Right lung (tissue), 10 donors: ENCODE measurements at places on chromosomes 2 and 18. TPM values are rescaled to one million over a fixed set of nuclear protein-coding genes. Genes with fewer than 3 reads are reported as not detected.
A peak's percentile ranks its signal among the peaks of the same experiment; 100 is the strongest.

GRCh38 chr2:163734401-163734800 lies 1.4 kb downstream of the FIGN start:
- DNase-seq: no peak

DNA sequence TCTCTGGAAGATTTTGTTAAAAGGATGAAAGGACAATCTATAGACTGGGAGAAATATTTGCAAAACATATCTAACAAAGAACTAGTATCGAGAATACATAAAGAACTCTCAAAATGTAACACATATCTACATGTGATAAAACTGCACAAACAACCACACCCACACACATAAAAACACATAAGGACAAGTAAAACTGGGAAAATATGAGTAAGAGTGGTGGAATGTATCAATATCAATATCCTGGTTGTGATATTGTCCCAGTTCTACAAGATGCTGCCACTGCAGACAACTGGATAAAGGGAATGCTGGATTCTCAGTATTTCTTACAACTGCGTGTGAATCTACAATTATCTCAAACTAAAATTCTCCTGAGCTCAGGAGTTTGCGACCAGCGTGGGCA lies 9.3 kb downstream of the VPS4B start:
- no peak for DNase-seq

DNA sequence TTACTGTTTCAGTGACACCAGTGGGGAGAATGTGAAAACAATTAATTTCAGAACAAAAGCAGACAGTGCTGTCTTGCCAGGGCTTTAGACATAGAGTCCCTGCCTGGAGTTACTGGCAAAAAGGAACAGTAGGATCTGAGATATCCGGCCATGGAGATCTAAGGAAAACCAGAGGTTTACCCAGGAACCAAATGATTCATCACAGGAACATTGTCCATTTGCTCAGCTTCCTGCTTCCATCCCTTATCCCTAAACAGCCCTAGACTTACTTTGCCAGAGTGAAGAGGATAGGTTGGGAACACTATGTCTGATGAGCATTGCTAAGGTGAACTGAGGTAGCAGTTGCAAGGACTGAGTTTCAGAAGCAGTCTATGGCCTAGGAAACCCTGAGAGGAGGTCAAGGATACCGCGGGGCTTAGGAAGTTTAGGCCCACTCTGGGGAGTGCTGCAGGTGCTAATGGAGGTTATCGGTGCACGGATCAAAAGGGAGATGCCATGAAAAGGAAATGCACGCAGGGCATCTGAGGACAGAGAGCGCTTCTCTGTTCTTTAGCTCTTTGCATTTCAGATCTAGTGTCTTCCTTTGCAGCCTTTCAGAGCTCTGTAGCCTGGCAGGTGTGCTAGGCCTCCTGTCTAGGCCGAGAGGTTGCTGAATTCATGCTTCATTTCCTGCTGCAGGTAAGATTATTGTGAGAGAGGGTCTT lies 223.9 kb downstream of the CDCA7 start:
- no peak for DNase-seq

DNA sequence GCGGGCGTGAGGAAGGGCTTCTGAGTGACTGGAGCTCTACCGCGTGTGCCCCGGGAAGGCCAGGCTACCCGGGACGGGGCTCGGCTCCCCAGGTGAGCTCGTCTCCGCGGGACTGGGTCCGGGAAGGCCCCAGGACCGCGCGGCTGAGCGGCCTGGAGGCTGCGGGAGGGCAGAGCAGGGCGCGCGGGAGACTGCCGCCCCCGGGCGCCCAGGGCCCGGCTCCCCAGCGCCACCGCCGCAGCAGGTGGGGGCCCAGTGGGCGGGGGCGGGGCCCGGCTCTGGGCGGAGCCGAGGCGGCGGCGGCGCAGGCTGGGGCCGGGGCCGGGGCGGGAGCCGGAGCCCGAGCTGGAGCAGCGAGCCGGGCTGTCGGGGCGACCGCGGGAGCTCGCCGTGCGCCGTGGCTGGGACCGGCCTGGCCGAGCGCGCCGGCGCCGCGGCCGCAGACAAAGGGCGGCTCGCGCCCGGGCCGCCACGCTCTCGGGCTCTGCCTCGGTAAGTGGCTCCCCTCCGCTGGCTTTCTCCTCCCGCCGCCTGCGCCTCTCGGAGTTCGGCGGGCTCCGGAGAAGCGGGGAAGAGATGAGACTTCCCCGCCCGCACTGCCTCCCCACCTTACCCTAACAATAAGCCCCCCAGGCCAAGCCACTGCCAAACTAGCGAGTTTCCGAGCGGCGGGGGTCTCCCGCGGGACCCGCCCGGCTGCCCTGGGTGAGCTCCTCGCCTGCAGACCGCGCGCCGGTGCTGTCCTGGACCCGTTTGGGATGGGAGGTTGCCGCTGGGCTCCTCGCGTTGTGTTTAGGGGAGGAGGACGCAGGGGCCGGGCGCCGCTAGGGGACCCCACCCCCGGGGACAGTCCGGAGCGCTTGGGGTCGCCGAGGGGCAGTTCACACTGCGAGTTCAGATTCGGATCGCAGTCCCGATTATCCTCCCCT lies at the start of gene MAPK4:
TSS of gene MAPK4 (plus strand) at position 336 of the 929 bp plus-strand sequence. CDS start 103,872 bp downstream, outside the sequence.
- DNase-seq: peak; percentile 24

DNA sequence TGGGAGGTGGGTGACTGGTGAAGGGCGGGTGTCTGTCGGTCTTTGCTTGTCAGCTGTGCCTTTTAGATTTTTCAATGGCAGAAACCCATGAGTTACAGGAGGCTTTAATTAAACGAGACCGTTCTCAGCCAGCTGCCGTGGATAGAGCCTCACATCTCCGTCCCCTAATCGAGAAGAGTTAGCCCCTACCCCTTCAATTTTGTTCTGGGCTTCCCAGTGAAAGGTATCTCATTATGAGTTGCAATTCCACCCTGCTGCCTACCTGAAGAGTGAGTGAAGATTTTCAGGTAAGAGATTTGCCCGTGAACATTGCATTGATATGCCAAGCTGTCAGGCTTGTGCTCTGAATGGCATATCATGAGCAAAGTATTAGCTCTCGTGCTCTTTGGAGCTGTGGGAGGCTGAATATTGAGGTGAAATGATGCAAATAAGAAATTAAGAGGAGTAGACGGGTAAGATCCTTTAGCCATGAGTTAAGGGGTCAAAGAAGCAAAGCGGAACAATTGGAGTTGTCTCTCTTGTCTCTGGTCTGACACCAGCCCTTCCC lies 118.7 kb upstream of the MSTN start:
- DNase-seq: no peak

DNA sequence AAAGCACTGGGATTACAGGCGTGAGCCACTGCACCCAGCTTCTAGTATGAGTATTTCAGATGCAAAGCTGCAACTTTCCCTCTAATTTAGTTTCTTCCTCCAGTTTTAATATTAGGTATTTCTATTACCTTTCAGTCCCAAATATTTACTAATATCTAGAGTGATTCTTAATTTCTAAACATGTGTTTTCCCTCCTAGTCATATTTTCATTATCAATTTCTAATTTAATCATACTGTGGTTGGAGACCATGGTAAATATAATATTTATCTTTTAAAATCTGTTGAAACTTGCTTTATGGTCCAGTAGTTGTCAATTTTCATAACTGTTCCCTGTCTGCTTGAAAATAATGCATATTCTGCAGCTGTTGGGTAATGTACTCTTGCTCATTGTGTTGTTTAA lies 245.9 kb upstream of the REV1 start:
- DNase-seq: no peak

- DNase-seq: no peak
These were observed 219.3 kb upstream of the TNP1 start for GRCh38 chr2:217079165-217079564.

DNA sequence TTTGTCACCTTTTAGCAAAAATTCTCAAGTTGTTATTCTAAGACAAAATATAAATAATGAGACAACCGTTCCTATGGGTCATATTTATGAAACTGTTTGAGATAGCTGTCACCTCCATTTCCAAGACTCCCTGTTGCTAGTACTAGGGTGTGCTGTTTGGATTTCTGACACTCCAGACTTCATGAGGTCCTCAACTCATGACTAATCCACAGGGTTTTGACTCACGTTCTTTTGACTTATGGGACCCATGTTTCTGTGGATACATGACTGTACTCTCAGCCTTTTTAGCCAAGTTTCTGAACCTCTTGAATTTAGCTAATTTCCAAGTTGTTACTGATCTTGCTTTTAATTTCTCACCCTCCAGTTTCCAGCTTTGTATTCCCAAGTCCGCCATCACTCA lies 178.7 kb upstream of the FAM98A start:
- no peak for DNase-seq

DNA sequence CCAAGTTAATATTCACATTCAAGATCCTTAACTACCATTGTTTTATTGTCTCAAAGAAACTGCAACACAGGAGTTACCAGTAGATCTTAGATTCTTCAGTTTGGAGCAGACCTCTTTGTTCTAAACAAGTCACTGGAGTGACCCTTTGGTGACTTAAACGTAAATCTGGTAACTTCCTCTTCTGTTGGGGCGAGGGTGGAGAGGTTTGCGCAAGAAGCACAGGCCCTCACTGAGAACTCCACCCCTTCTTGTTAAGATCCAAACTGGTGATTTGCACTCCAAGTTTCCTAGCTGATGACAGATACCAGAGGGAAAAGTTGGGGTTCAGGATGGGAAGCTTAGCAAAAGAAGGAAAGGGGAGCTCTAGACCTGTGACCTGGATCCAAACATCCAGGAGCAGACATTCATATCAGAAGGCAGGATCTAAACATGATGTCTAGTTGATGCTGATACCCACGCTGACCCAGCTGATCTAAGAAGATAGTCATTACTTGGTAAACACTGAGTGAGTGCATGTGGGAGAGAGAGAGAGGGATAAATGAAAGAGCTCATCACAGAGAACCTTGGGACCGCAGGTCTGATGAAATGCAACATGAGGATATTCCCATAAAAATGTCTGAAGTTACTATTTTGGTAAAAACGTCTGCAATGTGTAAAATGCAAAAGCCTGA lies 256.0 kb downstream of the CDH20 start:
- DNase-seq: no peak

- DNase-seq: no peak
These were observed 265.2 kb upstream of the SPHKAP start for GRCh38 chr2:228446734-228447133.

DNA sequence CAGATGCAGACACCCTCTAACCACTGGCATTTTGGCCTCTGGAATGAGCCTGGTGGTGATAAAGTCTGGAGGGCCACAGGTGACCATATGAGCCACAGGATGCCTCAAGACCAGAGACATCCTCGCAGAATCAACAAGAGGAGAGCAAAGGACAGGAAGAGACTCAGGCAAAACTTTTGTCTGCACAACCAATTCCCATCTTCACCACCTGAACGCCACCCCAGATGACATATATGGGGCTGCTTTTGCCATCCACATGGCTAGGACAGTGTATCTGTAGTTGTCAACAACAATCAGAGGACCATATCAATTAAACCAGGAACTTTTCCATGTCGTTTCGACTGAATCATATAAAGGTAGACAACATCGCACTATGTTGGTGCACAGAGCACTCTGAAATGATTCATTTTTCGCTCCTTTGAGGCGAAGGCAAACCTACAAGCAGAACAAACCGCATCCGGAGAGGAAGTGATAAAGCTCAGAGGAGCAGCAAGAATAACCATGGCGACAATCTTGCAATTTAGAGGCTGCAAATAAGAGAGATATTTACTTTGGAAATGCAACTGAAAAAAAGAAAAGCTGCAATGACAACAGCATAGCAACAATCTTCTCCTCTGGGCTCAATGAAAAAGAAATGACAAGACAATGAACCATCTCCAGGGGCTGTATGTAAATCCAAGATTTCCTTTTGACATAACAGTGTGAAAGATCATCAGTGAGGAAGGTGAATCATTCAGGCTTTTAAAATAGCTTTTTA lies 204.5 kb downstream of the ARL4C start:
- no peak for DNase-seq

- DNase-seq: no peak
These were observed 408.4 kb downstream of the RIT2 start for GRCh38 chr18:42707080-42707479.

GRCh38 chr2:175004730-175004979 lies 526 bp downstream of the CHN1 start:
- no peak for DNase-seq

GRCh38 chr2:215917953-215918620 lies 95.3 kb downstream of the MREG start:
- DNase-seq: no peak

DNA sequence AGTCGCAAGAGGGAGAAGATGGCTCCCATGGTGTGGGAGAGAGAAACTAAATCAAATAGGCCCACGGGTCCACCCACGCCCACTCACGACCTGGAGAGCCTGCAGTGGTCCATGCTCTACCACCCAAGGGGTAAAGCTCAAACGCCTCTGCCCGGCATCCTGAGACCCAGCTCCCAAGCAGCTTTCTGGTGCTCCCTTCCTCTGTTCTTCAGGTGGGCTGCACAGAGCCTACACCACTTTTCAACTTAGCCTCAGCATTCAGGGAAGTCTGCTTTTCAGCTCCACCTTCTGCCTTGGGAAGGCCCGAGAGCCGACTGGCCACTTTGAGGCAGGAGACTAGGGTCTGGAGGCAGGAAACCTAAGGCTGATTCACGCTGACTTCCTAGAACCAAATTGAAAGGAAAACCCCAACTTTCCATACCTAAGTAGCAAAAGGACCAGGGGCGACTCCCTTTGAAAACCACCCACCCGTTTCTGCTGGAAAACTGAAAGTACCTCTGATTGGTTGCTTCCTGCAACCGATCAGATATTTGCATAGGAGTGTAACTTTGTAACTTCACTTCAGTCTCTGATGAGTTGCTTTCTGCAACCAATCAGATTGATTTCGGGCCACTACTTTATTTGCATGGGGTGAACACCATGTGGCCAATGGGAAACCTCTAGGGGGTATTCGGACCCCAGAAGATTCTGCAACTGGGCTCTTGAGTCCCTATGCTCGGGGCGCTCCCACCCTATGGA lies 26.8 kb upstream of the SPATA3 start:
- no peak for DNase-seq

- no peak for DNase-seq
These were observed 644.3 kb downstream of the CBLN2 start for GRCh38 chr18:71899707-71900472.

- DNase-seq: no peak
These were observed 123.9 kb downstream of the TMEM17 start for GRCh38 chr2:62382122-62382521.

DNA sequence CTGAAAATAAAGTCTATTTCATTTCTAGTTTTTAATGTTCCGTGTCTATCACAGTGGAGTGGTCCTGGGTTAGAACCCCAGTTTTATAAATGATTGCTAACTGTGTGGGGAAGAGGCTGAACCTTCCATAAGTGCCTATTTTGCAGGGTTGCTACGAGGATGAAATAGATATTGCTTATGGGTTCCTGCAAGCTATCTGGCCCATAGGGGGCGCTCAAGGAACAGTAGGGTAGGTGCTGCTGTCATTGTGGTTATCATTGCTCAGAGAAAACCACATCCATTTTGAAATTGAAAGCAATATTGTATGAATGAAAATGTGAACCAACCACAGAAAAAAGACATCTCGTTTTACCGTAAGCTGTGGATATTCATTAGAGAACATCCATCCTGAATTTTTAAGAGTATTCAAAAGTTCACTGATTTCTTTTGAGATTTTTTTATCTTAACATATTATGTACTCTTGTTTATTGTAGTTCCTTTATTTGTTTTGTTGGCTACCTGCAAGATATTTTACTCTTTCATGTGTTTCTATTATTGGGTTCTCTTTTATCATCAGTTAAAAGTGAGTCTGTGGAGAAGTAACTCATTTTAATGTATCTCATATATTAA lies 261.6 kb downstream of the NAPG start:
- DNase-seq: peak; percentile 45

STARD7 gene
- polyA plus RNA-seq: 106 TPM

CYP27A1 gene
- 22.7 TPM for polyA plus RNA-seq

GPR75 gene
- polyA plus RNA-seq: 2.8 TPM

TGFBRAP1 gene
- 16.9 TPM for polyA plus RNA-seq

SMAD2 gene
- polyA plus RNA-seq: 85.8 TPM

LIPG gene
- 22.9 TPM for polyA plus RNA-seq

NTSR2 gene
- polyA plus RNA-seq: not detected

IL1RL1 gene
- 0.24 TPM for polyA plus RNA-seq

FARP2 gene
- polyA plus RNA-seq: 50.0 TPM
